Stimulated activated CD4-positive, alpha-beta T cell treated with anti-CD3 and anti-CD28 coated beads, TNF-alpha, amount 100 ng/mL, for 48 hours (primary cell): ENCODE measurements at places on chromosomes 3 and 15.

GRCh38 chr3:152350139-152350538 is 81.4 kb downstream of the MBNL1 start:
- DNase-seq: no peak

DNA sequence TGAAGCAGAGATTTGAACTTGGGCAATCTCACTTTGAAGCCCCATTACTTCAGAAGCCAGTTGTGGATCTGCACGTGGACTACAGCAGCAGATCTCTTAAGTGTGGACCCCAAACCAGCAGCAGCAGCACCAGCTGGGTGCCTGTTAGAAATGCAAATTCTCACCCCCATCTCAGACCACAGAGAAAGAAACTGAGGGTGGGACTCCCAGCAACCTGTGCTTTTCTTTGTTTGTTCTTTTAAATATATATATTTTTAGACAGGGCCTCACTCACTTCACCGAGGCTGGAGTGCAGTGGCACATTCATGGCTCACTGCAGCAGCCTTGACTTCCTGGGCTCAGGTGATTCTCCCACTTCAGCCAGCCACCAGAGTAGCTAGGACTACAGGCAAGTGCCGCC is 53.2 kb downstream of the SLTM start:
- no peak for DNase-seq

- DNase-seq: no peak
Observed at GRCh38 chr15:100263031-100263430, 78.7 kb downstream of the ADAMTS17 start.

GRCh38 chr3:4730719-4731118 is 237.6 kb downstream of the ITPR1 start:
- DNase-seq: no peak

DNA sequence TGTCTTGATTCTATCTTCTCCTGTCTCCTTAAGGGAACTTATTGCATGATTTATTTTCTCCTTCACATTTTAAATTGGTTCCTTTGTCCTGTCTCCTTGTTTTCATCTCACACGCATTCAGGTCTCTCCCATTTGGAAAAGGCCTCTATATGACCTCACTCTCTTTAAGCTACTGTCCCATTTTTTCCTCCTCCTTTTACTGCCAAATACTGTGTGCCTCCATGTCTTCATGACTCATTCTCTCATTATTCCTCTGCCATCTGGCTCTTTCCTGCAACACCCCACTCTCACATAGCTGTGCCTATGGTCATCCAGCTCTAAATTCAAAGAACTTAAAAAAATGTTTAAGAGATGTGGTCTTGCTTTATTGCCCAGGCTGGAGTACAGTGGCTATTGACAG is 48.0 kb downstream of the TYRO3 start:
- DNase-seq: no peak

GRCh38 chr3:175606650-175607318 is 747.6 kb downstream of the NAALADL2 start:
- DNase-seq: no peak

GRCh38 chr3:64743887-64744243 is 56.1 kb upstream of the ADAMTS9 start:
- DNase-seq: no peak

- no peak for DNase-seq
Observed at GRCh38 chr15:66800584-66801235, 98.7 kb downstream of the SMAD6 start.

DNA sequence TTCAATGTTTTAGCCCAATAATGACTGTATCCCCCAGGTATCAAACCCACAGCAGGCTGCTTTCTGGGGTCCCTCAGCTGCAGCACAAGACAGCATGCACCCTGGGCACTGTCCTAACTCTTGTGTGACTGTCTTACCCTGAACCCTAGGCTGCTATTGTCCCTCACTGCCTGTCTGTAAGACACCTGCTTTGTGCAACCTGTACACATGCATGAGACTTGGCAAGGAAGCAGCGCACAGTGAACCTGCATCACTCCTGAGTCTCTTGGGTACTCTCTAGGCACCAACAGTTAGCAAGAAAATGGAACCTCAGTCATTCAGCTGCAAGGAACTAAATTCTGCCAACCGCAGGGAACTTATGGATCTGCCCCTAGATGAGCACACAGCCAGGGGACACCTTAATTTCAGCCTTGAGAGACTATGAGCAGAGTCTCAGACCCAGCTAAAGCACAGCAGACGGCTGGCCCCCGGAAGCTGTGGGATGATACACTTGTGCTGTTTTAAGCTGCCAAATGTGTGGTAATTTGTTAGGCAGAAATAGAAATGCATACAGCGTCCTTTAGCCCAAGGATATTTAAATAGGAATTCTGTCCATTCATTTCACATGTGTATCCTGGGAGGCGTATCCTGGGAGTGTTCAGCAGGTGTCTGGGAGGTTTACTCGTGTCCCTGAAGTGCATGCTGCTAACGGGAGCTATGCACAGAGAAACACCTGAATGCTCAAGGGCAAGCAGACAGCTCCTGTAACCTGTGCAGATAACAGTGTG is 223.8 kb downstream of the KLF13 start:
- no peak for DNase-seq

- DNase-seq: no peak
Observed at GRCh38 chr3:61750766-61751165, 189.4 kb downstream of the PTPRG start.

DNA sequence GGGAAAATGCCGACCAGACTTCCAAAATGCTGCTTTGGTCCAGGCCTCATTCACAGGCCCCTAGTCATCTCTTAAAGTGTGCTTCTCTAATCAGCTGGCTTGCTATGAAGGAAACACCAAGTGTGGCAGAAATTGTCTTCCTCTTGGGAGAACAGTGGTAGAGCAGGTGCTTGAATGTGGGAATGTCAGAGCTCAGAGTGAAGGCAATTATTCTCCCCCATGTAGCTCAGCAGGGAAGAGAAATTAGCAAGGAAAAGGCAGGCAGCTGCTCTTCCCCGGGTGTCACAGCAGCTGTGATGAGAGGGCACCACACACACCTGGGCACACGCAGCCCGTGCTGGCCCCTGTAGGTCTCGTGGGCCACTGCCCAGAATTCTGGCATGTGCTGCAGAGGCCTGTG is 358.5 kb downstream of the WDR72 start:
- no peak for DNase-seq

DNA sequence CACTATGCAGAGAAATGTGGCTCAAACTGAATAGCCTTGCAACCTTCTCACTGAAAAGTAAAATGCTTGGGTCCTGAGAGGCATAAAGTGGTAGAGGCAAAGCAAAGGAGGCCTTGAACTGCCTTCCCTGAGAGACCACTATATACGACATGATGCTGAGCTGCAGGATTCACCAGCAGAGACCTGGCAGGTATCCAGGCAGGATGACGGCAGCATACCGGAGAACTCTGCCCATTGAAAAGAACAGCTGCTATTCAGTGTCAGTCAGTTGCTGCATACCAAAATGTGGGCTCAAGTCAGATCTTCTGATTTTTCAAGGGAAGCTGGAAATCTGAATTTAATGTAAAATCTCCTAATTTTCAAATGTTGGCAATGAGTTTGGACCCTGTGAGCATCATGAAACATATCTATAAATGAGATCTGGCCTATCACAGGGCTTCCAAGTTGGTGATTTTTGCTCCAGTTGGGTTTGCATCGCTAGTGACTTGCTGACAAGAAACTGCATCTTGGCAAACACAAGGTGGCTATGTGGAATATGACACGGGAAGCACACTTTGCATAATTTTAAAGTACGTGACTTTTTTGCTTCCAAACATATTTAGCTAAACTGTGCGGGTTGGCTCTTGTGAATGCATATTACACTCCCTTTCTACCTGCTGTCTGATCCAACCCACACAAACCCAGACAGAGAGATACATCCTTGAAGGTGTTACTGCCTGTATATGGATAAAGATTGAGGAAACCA is 529.0 kb downstream of the AGBL1 start:
- DNase-seq: no peak

DNA sequence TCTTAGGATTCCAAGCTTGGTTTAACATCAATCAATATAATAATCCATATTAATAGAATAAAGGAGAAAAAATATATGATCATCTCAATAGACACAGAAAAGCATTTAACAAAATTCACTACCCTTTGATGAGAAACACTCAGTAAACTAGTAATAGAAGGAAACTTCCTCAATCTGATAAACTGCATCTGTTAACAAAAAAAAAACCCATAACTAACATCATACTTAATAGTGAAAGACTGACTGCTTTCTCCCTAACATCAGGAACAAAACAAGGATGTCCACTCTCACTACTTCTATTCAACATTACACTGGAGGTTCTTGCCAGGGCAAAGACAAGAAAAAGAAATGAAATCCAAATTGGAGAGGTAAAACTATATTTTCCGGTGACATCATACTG is 30.5 kb downstream of the LRRK1 start:
- no peak for DNase-seq

DNA sequence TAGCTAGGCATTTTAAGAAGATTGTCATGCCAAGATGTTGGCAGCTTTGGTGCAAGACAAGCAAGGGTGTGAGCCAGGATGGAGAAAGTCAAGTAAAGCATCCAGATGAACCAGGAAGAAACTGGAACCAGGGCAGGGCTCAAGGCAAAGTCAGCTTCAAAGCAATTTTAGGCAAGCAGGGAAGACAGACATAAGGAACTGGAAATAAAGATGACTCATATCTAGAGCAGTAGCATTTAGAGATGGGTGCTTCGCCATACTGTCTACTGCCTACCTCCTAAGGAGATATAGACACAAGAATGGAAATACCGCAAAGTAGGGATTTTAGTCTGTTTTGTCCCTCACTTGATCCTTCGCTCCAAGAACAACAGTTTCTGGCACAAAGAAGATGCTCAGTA is 59.9 kb downstream of the RYR3 start:
- no peak for DNase-seq

DNA sequence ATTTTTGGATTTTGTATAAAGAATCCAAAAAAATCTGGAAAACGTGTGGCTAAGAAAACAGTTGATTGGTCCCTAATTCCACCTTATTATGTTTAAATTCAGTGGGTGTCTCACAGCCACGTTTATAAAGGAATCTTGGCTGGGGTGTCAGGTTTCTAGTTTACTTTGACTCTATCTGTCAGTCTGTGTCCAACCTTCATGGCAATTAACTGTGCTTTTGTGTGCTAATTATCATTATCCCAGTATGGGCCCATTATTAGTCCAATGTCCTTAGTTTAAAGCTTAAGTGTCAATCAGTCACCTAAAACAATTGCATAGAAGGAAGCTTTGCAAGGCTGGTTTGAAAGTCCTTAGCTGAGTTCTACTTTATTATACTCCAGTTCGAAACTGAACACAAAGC is 3.7 kb upstream of the CNTN4 start:
- DNase-seq: no peak

GRCh38 chr3:185537369-185537970 is 14.9 kb downstream of the LIPH start:
- peak; percentile 16 for DNase-seq

GRCh38 chr3:149368674-149369497 is 8.6 kb downstream of the TM4SF1 start:
- no peak for DNase-seq

DNA sequence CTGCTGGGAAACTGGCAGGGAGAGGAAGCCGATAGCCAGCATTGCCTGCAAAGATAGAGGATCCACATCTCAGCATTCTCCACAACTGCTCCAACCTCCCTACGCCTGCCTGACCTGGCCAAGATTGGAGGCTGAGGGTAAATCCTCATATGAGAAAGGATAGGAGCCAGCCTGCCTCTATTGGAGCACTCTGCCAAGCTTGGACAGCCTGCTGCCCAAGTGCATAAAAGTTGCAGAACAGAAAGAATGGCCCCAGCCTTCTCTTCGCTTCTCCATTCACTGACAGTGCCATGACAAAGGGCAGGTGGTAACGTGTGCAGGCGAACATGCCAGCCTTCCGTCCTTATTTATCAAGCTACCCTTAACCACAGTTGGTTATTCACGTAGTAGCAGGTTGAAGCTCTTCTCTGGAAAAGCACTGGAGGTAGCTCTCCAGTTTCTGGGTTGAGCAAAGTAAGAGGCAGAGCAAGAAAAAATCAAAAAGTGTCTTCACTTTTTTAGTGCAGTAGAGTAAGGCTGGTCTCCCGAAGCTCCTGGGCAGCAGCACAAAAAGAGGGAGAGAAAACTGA is 4.3 kb downstream of the BMF start:
- no peak for DNase-seq

GRCh38 chr3:160400030-160400701 is 716 bp downstream of the SMC4 start:
- no peak for DNase-seq

GRCh38 chr3:125357032-125357658 is 18.0 kb downstream of the ZNF148 start:
- DNase-seq: peak; percentile 28

DNA sequence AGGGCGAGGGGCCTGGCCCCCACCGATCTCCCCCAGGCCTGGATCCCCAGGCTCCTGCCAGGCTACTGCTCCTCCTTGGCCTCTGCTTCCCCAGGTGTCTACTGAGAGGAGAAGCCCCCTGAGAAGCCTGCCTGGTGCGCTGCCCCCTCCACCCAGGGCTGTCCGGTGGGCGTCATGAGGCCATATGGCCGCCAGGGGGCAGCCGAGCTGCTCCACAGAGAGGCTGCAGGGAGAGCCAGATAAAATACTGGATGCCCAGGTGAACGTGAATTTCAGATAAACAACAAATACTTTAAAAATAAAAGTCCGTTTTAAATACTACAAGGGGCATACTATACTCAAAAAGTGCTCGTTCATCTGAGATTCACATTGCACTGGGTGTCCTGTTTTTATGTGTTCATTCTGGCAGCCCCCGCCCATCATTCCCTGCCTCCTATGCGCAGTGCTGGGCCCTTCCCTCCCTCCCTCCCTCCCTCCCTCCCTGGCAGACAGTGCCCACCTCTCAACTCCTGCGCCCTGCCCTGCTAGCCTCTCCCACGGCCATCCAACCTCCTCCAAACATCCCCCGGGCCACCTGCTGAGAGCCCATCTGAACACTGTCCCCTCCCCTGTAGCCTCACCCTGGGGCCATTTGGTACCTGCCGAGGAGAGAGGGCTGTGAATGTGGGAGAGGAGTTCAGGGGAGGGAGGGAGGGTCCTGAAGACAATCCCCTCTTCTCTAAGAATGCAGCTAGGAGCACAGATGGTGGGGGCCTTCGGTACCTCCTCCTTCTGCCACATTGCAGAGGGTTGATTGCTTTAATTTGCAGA is 29.6 kb downstream of the PSTPIP1 start:
- DNase-seq: peak; percentile 34

GRCh38 chr15:51126842-51127241 is 32.1 kb upstream of the TNFAIP8L3 start:
- DNase-seq: no peak

DNA sequence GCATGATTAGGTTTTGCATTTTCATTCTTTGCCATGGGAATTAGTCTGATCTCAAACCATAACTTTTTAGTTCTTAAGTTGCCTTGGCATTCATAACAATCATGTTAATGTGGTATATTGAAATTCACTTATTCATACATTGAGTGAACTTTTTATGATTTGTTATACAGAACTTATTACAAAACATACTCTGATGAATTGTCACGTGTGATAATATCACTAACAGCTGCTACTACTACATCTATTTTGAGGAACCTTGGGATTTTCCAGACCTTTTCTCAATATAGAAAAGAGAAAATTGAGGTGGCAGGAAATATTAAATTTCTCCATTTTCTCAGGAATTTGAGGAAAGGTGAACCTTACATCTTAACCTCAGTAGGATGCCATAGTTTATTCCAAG is 9.2 kb downstream of the LXN start:
- no peak for DNase-seq

- DNase-seq: no peak
Observed at GRCh38 chr3:133588035-133588434, 14.5 kb downstream of the CDV3 start.
